ENCODE measurements at places on chromosomes 6 and 20. TPM values are rescaled to one million over a fixed set of nuclear protein-coding genes. Genes with fewer than 3 reads are reported as not detected.

AGPAT4 gene
- total RNA-seq, result 11.0 TPM

MEI4 gene
- total RNA-seq, result under 0.01 TPM

TULP1 gene
- total RNA-seq, result not detected

PLAGL2 gene
- total RNA-seq, result 7.5 TPM

KCNQ2 gene
- not detected for total RNA-seq

CAP2 gene
- 0.48 TPM for total RNA-seq
